ENCODE measurements at places on chromosomes 5 and 9. TPM values are rescaled to one million over a fixed set of nuclear protein-coding genes. Genes with fewer than 3 reads are reported as not detected.

DNA sequence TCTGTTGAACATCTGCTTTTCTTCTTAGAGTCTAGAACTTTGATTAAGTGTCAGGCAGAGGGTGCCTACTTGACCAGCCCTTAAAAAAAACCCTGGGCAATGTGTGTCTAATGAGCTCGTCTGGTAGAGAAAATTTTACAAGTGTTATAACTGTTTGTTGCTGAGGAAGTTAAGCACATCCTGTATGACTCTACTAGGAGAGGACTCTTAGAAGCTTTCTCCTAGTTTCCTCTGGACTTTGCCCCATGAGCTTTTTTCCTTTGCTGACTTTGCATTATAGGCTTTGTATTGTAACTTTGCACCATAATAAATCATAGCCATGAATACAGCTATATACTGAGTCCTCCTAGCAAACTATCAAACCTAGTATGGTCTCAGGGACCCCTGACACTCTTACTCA, 39.4 kb downstream of the GNG10 start:
- DNase-seq: no peak

- DNase-seq: no peak
Observed at GRCh38 chr9:126611193-126611591, 2.5 kb upstream of the LMX1B start.

GRCh38 chr5:24059006-24059405, 551.6 kb downstream of the PRDM9 start:
- DNase-seq: peak; percentile 55

DNA sequence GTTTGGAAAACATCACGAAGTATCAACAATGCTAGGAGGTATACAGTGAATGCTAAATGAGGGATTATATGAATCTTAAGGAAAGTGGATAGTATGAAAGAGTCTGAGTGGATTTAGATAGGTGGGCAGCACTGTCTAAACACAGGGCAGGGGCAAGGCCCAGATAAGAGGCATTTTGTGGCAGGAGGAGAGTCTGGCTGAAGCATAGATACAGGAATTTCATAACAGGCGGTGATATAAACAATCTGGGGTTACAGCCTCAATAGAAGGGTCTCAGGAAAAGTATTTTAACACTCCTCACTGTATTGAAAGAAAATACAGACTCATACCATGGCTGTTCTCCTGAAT, 96.9 kb downstream of the PLPP1 start:
- no peak for DNase-seq

GRCh38 chr5:107304684-107305083, 366.1 kb downstream of the EFNA5 start:
- no peak for DNase-seq

DNA sequence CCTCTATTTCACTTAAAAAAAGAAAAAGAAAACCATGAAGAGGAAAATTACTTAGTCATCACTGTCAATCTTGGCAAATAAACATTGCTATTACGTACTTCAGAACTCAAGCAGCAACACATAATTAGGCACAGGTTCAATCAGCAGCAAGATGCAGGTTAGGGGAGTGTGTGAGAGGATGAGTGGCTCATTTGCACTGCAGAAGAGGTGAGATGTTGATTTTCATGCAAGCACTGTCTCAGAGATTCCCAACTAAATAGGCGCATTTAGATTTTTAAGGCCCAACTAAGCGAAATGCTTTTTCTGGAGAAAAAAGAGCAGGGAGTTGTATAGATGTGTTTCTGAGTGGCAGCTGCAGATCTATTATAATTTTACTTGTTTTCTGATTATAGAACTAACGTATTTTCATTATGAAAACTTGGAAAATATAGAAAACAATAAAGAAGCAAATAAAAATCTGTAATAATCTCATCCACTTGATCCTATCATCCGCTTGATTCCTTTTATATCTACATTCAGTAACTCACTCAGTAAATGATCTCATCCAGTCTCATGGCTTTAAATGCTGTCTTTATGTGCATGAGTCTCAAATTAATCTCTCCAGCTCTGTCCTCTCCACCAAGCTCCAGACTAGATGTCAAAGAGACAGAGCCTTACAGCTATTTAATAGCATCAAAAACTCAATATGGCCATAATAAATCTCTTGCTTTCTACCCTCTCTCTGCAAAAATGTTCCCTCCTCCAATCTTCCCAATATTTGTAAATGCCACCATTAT, 162.5 kb downstream of the ZNF462 start:
- DNase-seq: no peak

- DNase-seq: no peak
Observed at GRCh38 chr5:139251281-139251687, 42.3 kb upstream of the MATR3 start.

GRCh38 chr5:119582987-119583386, 46.4 kb upstream of the FAM170A start:
- no peak for DNase-seq

DNA sequence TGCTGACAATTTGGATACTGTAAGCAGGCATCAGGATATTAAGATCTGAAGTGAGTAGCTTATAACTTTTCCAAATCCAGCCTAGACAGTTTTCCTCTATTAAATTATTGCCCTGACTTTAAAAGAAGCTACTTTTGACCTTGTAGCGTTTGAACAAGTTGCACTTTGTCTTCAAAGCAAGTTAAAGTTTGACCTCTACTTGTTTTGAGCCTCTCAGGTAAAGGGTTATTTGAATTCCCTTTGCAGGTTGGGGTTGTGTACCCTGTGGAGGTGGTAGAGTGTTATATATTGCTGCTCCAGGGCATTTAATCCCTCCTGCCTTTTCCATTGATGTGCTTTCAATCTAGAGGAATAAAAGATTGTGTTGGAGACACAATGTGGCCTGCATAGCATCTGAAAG, 30.1 kb downstream of the FXN start:
- no peak for DNase-seq

DNA sequence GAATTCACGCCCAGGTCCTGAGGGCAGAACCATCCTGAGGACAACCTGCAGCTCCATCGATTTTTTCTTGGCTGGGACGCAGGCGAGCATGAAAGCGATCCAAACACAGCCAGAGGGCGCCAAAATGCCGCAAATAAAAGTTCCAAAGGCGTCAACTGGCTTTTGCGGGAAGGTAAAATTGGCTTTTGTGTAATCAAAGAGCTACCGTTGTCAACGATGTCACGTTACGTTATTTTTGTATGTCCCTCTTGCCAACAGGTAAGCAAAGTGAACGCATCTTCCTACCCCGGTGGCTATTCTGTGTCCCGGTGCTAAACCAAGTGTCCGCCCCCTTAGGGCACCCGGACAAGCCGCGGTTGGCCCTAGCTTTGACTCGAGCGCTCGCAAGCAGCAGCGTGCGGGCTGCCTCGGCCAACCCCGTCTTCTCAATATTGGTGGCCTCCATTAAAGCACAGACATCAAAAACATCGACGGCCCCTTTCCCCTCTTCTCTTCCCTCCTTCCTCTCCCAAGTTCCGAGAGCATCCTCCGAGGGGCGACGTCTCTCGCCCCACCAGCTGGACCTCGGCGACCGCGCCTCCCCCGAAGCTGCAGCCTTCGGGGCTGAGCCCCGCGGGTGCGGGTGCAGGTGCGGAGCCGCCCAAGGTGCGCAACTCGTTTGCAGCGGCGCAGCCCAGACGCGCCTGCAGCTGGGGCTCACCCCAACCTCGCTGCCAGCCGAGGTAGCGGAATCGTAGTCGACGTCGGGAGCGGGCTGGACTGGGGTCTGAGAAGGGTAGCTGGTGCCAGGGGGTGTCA, 1.1 kb upstream of the BASP1 start:
- peak; percentile 90 for DNase-seq

DNA sequence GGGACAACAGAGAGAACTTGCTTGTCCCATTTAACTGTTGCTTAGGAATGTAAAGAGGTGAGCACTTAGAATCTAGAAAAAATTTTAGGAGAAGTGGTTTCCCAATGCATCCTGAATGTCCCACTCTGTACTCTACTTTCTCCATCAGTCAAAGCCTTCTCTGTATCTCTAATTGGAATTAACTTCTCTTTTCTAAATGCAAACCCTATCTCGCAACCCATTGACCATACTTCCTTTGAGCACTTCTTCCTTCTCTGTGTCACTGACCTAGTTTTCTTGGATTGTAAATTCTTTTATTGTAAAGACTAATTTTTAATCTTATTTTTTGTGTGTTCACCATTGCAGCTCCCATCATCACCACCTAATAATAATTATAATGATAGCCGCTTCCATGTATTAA, 33.3 kb downstream of the ADRB2 start:
- DNase-seq: no peak

DNA sequence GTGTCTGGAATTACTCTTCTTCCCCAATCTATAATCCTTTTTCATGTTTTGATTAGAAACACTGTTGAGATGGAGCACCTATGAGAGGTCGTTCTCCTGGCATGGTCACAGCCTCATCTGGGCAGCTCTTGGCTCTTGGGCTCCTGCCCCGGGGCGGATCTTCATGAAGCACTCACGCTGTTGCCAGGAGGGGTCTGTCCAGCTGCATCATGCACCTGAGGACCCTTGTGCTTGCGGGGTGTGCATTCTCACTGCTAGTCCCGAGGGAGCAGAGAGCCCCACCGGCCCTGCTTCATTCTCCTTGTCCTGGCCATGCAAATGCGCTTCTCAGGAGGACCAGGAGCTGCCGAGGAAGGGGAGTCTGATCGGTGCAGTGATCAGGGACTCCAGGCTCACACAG, 117.6 kb upstream of the S1PR3 start:
- no peak for DNase-seq

DNA sequence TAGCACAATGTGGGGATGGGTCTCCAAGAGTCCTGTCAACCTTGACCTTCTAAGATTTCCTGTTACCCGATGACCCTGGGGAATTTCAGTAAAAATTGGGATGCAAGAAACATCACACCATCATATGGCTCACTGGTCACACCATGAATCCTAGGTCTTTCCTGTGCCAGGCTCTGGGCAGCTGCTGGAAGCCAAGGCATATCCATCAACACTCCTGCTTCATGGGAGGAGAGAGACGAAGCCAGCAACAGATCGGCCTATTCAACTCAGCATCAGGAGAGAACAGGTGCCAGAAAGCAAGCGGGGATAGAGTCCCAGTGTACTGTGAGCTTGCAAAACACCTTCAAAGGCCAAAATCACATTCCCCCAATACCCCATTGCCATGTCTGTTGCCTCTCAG, 6.5 kb upstream of the NEK6 start:
- no peak for DNase-seq

GRCh38 chr9:111937781-111938426, 41.3 kb downstream of the UGCG start:
- DNase-seq: peak; percentile 63

- peak; percentile 73 for DNase-seq
Observed at GRCh38 chr5:35741126-35741716, 115.5 kb upstream of the IL7R start.

- no peak for DNase-seq
Observed at GRCh38 chr5:4418084-4418483, 722.0 kb upstream of the ADAMTS16 start.

GRCh38 chr9:6703898-6704639, 53.7 kb upstream of the KDM4C start:
- DNase-seq: peak; percentile 87

DNA sequence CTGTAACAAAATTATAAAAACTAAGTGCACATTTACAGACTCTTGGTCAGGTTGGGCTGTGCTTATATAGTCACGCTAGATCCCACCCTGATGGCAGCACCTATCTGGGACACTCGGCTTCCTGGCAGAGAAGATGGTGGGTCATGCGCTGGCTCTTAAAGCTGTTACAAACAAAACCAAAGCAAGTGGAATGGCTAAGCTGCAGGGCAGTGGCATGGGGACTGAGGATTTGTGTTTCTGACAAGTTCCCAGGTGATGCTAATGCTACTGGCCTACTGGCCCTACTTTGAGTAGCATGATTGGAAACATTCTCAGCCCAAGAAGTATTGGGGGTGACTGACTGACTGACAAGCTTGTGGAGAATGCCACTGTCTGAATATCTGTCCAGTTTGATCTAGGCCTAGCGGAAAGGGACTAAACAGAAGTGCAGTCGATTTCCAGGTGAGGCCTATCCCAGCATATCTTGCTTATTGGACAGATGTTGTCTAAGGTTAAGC, 8.3 kb downstream of the BTF3 start:
- no peak for DNase-seq

GRCh38 chr5:6637590-6637989, 4.3 kb downstream of the SRD5A1 start:
- DNase-seq: no peak

- DNase-seq: peak; percentile 45
Observed at GRCh38 chr9:6829027-6829426, 71.3 kb downstream of the KDM4C start.

- DNase-seq: peak; percentile 52
Observed at GRCh38 chr5:5209089-5209488, 69.0 kb downstream of the ADAMTS16 start.

GRCh38 chr5:30392897-30393296, 800.6 kb upstream of the CDH6 start:
- DNase-seq: no peak

GRCh38 chr5:16983022-16983639, 47.0 kb upstream of the MYO10 start:
- DNase-seq: no peak

DNA sequence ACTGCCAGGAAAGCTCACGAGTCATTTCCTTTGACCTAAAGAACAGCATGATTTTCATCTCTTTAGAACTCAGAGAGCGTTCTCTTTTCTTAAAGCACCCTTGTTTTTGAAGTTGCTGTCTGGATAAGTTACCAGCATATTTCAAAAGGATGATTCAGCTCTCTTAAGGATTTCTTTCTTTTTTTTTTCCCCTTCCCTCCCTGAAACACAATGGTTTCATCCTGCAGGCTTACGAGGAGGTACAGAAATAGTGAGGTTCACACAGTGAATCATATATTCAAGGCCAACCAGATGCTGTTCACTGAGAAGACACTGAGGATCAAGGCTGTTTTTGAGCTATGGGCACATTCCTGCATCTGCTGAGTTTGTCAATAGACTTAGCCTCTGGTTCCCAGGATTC, 257.2 kb downstream of the KIF4B start:
- no peak for DNase-seq

- DNase-seq: no peak
Observed at GRCh38 chr5:150574818-150575547, 65.5 kb upstream of the SYNPO start.

- DNase-seq: peak; percentile 21
Observed at GRCh38 chr5:75460942-75461610, 50.4 kb downstream of the CERT1 start.

- peak; percentile 44 for DNase-seq
Observed at GRCh38 chr5:16735101-16736060, 118.6 kb upstream of the RETREG1 start.

Gene CD74
- 2.7 TPM for polyA plus RNA-seq

Gene GMCL2
- polyA plus RNA-seq: not detected

Gene MPDZ
- polyA plus RNA-seq: 17.2 TPM

Gene PRR16
- polyA plus RNA-seq: 67.4 TPM

Gene THBS4
- polyA plus RNA-seq: 0.74 TPM

Gene HSPA9
- 225 TPM for polyA plus RNA-seq

Gene MCCC2
- 17.8 TPM for polyA plus RNA-seq

Gene FRRS1L
- polyA plus RNA-seq: 0.20 TPM

Gene PCDHGB6
- 3.2 TPM for polyA plus RNA-seq

Gene CRB2
- polyA plus RNA-seq: not detected

Gene COMMD10
- 38.9 TPM for polyA plus RNA-seq

Data from GM23248 (cell line).